ENCODE measurements at places on chromosomes 3 and 15.

GRCh38 chr3:10269443-10269842 lies 21.2 kb downstream of the TATDN2 start:
- no peak for DNase-seq

DNA sequence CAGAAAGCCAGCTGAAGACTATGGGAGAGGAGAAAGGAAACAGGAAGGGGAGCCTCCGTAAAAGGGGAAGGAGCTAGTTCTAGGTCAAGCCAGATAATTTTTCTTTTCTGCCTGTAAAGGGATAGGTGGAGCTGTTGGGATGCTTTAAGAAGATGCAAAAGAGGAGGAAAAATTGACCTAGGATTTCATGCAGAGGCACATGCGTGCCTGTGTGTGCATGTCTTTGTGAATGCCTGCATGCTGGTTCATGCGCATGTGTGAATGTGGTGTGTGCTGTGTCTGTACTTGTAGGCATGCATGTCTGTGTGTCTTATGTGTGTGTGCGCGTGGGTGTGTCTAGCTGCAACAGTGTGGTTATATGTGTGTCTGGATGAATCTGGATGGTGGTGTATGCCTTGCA lies 27.3 kb downstream of the CCDC33 start:
- no peak for DNase-seq

DNA sequence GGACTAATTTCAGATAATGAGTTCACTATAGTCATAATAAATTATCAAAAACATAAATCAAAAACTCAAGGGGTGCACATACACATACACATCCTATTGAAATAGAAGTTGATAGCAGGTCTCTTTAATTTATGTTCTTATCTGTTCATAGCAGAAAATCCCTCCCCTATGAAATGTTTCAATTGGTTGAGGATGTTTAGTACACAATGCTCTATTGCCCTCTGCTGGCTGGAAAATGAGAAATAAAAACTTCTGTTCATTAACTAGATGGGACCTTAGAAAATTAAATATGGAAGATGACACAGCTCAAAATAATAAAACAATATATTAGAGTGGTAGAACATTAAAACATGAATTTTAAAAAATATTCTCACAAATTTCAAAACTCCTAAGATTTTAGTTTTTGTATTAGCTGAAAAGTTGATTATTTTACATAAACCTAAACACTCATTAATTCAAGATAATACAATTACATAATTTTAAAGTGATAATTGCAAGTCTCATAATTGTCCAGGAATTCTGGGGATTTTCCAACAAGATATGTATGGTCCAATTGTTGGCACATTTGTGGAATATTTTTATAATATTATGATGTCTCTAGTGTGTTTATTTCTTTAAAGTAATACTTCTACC lies 735.0 kb downstream of the ROBO1 start:
- DNase-seq: no peak

- DNase-seq: no peak
Observed at GRCh38 chr3:107632576-107632975, 109.8 kb downstream of the BBX start.

DNA sequence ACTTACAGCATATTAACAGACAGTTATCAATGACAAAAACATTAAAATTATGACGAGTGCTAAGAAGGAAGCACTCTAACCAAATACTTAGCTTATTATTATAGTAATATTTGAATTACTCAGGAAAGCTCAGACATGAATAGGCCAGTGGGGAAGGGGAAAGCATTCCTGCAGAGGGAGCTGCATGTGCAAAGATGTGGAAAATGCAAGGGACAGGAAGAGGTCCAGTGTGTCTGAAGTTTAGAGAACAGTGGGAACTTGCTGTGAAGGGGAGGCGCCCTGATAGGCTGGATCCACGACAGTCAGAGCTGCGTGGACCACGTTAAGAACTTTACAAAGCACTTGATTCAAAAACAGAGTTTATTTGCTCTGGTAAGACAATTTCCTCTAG lies 1.2 kb upstream of the SPICE1 start:
- no peak for DNase-seq

- no peak for DNase-seq
Observed at GRCh38 chr15:65310431-65311137, 6.1 kb downstream of the RNU5B-1 start.

DNA sequence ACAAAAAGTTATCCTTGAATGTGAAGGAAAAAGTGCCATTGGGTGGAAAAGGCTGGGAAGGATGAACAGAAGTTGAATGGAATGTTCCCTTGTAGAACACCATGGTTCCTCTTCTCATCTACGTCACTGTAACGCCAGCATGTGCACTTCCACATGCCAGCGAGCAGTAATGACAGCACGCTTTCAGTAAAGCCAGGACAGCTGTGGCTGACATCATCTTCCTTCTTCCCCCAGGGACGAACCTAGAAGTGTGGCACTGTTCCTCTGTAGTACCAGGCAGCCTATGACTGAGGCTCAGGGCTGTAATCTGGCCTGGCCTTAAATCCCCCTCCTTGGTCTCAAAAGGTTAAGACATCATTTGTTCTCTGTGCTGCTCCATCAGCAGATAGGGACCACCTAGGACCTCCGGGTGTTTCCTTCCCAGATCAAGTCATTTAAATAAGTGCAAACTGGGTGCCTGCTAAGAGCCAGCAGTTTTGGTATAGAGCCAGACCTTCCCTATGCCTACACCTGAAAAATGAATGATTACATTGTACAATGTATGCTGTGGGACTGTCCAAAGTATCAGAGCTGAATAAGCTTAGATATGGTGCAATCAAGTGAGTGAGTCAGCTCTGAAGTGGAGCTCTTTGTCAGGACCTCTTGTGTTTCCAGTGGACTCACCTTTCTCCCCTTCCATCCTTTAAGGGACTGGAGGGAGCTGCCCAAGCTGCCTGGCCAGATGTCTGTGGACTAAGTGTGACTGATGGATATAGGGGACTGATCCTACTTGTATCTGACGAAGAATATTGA lies 5.6 kb upstream of the SRPRB start:
- DNase-seq: no peak
